ENCODE measurements at places on chromosomes 5 and 9.

DNA sequence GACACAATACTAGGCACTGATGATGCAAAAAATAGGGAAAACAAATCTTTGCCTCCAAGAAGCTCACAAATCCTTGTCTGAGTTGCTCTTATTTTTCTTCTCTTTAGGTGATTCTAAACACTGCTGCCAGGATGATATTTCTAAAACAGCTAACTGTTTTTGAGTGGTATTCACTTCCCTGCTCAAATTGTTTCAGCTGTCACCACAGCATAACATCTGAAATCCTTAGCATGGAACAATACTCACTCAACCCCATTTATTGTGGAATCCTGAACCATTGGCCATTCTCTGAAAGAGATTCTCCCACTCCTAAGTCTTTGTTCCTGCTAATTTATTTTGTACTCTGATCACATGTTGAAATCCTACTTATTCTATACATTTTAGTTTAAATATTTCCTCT lies 4.8 kb upstream of the SHOC1 start:
- DNase-seq = no peak

DNA sequence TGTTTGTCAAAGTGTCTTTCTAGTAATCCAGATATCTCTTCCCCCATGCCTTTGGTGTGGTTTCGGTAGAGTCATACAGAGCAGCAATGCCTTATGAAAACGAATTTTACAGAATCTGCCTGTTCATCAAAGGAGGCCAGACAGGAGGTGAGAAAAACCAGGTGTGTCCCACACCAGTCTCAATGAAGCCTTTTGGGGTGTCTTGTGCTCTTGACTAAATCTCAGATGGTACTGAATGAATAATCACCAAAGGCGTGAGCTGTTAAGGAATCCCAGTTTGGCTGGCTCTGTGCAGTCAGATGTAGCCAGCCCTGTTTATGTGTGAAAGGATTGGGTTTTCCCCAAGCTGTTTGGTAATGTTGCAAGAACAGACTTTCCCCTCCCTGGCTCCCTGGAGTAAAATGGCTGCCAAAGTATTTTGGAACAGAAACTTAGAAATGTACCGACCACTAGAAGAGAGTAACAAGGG lies 70.8 kb upstream of the CDKN2B start:
- no peak for DNase-seq

- no peak for DNase-seq
Observed at GRCh38 chr5:14263113-14263512, 120.0 kb downstream of the TRIO start.

DNA sequence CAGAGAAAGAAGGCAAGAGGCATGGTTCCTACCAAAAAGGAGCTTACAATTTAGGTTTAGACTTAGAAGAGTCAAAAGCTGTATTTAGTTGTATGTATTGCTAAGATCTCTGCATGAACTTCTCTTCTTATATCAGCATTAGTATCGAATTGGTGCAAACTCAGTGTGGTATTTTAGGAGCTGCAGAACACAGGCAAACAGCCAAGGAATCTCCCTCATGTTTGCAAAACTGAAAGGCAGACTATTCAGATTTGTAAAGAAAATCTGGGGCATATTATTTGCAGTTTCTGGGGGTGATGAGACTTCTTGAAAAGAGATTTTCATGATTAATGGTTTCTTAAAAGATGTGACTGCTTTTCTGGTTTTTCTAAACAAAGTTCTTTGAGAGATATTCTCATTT lies 252.7 kb downstream of the CEMIP2 start:
- DNase-seq = no peak

- no peak for DNase-seq
Observed at GRCh38 chr9:125172031-125172755, 17.4 kb downstream of the PPP6C start.

DNA sequence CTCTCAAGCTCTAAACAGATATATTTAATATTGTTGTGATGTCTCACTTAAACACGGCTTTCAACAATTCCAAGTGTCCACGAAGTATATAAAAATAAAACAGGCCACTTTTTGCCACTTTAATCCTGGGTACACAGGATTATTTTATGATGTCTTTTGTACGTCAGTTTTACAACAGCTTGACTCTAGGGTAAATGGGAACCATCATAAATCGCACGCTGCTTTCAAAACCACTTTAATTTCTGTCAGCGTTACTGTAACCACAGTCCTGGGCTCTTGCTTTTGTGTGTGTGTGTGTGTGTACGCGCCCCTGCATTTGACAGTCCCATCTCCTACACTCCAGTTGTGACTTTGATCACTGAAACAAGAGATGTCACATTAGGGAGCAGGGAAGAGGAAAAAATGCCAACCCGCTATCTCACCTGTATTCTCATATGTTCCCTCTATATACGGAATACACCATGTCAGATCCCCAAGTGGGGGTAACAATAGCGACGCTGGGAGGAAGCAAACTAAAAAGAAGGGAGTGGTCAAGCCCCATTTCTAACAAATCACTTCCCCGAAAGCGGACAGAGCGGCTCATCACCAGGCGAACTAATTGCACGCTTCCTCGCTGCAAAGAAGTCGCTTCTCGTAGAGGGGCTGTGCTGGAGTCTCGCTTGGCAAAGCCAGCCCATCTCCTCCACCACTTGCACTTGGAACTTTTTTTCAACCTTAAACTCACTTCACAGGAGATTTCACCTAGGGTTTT lies 1.2 kb downstream of the BNC2 start:
- DNase-seq = no peak

DNA sequence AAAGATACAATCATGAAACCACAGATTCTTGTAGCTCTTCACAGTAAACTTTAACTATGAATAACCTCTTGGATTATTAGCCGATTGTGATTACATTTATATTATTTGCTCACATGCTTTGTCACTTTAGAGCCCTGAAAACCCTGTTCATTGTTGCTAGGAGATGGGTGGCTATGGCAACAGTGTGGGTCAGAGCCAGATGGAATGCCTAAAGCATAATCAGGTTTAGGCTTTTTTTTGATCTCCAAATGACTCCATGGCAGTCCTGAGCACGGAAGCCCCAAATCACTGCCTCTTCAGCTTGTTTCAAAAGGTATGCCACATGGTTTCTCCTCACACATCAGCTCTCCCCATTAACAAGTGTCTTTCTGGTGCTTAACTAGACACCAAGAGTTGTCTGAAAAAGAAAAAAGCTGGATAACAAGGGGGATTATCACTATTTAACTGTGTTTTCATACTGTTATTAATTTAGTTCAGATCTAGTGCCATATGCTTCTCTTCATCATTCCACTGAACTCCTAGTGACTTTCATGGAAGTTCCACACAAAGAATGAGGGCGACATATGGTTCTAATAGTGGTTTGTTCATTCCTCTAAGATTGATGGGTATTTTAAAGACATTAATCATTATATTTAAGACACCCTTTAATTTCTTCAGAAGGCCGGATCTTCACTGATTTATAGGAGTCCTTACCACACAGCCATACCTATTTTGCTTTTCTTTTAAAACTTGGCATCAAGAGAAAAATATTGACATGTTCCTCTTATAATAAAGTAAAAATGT lies 88.8 kb upstream of the PAM start:
- no peak for DNase-seq

- DNase-seq = no peak
Observed at GRCh38 chr9:32423371-32423770, 38.9 kb downstream of the ACO1 start.

DNA sequence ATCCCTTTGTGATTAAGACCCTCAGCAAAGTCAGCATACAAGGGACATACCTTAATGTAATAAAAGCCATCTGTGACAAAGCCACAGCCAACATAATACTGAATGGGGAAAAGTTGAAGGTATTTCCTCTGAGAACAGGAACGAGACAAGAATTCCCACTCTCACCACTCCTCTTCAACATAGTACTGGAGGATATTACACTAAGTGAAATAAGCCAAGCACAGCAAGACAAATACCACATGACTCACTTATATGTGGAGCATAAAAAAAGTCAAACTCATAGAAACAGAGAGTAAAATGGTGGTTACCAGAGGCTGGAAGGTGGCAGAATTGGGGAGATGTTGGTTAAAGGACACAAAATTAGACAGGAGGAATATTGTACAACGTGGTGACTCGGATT lies 118.1 kb upstream of the NFIL3 start:
- DNase-seq = no peak

DNA sequence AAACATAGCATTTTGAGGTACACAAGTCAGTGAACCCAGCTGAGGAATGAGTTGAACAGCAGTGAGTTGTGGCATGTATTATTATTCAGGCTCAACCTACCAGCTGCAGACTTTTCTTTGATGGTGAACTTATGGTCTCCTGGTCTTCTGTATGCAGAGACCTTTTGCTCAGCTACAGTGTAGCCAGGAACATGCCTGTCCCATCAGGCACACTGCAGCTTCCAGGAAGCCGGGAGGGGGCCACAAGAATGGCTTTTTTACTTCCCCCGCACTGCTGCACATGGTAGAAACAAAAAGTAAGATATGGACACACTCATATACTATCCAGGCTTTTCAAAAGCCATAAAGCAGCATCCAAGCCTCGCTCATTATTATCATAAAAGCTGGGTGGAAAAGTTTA lies 65.3 kb upstream of the PLPP1 start:
- DNase-seq = no peak

- DNase-seq = no peak
Observed at GRCh38 chr5:111749303-111750026, 7.5 kb downstream of the NREP start.

- DNase-seq = no peak
Observed at GRCh38 chr5:10530601-10531320, 33.1 kb upstream of the ANKRD33B start.

DNA sequence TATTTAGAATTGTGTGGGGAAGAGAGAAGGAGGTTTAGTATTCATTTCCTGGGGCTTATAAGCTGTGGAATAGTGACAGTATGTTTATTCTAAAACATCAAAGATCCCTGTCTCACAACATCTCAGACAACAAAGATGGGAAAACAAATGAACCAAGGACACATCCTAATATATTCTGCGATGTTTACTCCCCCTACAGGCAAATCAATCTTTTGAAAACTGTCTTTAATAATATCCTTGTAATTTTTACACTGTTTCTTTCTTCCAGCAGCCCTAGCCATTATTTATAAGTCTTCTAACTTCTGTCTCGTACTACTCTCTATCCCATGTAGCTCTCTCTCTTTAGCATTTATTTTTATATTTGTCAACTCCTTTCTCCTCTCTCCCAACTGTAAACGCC lies 33.5 kb upstream of the TMEM252 start:
- DNase-seq = no peak

DNA sequence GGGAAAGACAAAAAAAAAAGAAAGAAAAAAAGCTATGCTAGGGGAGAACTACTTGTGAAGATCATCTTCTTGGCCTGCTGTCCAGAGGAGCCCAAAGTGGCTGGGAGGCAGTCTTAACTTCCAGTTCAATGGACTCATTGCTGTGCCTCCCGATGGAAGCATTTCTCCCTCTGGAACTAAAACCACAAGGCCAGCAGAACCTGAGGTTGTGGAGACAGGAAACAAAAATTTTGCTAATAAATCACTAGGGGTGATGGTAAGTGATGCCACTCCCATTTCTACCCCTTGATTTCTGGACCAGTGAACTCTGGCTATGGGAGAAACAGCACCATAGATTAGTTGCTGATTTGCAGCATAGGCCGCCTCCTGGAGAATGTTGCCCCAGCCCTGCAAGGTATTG lies 123.4 kb upstream of the NFIL3 start:
- DNase-seq = no peak

GRCh38 chr9:3867196-3867595 lies 341.4 kb upstream of the RFX3 start:
- DNase-seq = no peak

DNA sequence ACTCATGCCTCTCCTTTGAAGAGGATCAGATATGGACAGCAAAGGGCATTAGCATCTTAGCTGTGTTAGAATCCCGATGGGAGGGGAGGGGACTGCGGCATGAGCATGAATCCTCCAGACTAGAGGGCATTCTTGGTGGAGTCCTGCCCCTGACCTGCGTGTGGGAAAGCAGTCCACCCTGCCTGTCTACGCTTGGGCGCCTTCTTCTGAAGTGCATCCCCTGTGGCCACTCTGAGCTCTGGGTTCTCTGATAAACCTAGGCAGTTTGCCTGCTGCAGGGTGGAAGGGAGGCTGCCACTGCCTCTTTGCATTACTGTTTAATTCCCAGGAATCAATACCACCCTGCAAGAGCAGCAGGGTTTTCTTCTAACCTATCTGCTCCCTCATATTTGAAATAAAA lies 169.3 kb downstream of the INSYN2B start:
- DNase-seq = no peak

- no peak for DNase-seq
Observed at GRCh38 chr9:13377171-13377925, 97.9 kb upstream of the MPDZ start.

DNA sequence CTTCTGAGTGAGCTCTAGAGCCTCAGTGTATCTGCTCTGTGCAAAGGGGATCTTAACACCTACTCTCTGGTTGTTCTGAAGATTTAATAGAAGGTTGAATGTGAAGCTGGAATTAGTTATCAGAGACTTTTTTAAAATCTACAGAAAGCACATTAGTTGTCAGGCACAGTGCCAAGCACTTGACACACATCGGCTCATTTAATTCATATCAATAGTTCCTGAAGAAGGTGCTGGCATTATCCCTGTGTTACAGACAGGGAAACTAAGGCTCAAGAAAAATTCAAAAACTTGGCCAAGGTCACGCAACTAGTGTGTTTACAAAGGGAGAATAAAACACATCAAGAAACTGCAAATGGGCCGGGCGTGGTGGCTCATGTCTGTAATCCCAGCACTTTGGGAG lies 80.2 kb downstream of the FGF18 start:
- DNase-seq = no peak

DNA sequence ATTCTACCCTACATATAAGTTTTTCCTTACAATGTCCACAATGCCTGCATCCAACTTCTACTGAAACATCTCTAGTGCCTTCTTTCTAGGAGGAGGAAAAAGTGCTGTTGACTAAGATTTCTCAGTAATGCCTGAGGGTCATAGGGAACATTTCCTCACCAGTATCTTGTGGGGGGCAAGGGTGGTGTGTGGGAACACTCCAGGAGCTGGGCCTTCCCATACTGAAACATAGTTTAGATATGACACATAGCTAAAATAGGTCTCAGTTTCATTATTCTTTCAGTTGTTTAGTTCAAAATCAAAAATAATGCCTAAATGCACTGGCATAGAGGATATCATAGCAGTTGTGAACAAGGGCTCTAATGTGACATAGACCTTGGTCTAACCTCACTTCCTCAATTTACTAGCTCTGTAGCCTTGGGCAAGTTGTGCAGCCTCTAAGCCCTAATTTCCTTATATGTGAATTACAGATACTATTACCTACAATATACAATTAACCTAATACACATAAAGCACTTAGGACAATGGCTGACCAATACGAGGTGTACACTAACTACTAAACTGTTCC lies 66.1 kb downstream of the HAPLN1 start:
- DNase-seq = no peak

- DNase-seq = no peak
Observed at GRCh38 chr9:133341369-133342068, 5.5 kb upstream of the SURF6 start.

Measured in T-helper 2 cell (primary cell).